ENCODE measurements at places on chromosomes 5 and 9.

GRCh38 chr9:14353222-14354056, 39.5 kb upstream of the NFIB start:
- DNase-seq: peak; percentile 65

GRCh38 chr5:14114615-14115251, 28.4 kb upstream of the TRIO start:
- DNase-seq: no peak

DNA sequence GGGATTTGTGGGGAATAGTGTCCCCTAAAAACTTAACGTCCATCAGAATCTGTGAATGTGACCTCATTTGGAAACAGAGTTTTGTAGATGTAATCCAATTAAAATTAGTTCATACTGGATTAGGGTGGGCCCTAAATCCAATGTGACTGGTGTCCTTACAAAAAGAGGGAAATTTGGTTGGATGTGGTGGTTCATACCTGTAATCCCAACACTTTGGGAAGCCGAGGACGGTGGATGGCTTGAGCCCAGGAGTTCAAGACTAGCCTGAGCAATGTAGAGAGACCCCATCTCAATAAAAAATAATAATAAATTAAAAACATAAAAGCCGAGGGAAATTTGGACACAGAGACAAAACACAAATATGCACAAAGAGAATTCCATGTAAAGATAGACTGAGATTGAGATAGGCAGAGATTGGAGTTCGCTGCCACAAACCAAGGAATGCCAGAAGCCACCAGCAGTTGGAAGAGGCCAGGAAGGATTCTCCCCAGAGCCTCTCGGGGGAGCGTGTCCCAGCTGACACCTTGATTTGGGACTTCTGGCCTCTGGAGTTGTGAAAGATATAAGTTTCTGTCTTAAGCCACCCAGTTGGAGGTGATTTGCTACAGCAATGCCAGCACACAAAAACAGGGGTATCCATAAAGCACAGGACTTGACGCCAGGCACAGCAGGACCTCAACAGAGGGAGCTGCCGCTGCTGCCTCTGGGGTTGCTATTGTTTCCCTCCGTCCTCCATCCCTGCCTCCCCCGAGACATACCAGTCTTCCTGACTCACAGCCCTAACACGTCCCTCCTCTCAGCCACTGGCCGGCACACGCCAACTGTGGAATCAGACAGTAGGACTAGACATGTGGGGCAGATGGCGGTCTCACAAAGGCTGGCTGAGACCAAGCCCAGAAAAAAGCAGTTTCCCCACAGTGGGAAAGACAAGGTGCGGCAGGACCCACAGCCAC, 73.8 kb upstream of the IL17B start:
- no peak for DNase-seq

DNA sequence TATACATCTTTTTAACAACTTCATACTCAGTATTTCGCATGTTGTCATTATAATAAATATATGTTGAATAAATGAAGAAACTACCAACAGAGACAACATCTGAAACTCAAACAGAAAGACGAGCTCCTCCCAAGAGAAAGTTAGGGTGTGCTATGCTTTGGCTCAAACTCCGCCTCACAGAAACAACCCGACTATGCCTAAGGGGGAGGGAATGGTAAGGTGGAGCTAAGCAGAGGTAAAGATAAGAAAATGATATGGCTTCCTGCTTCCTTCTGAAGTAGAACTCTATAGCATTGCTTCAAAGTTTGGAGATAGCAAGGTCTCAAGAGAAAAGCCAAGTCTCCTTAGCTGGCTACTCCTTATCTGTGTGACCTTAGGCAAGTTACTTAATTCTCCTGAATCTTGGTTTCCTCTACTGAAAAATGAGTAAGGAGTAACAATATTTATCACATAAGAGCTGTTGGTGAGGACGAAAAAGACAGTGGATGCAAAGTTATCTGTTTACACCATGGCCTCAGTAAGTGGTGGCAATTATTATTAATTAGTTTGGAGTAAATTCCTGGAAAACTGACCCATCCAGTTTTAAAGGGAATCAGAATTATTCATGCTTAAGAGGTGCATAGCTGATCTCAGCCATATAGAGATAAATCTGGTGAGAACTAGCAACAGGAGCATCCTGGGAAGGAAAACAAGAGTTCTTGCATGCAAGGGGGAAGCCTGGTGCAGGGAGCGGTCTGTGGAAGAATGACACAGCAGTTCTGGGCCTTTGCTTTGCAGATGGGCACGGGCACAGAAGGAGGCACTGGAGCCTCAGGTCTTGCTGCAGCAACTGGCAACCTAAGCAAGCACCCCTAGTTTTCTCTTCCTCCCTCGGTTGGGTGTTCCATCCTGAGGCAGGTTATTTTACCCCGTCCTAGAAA, 73.3 kb downstream of the GLIS3 start:
- DNase-seq: no peak

DNA sequence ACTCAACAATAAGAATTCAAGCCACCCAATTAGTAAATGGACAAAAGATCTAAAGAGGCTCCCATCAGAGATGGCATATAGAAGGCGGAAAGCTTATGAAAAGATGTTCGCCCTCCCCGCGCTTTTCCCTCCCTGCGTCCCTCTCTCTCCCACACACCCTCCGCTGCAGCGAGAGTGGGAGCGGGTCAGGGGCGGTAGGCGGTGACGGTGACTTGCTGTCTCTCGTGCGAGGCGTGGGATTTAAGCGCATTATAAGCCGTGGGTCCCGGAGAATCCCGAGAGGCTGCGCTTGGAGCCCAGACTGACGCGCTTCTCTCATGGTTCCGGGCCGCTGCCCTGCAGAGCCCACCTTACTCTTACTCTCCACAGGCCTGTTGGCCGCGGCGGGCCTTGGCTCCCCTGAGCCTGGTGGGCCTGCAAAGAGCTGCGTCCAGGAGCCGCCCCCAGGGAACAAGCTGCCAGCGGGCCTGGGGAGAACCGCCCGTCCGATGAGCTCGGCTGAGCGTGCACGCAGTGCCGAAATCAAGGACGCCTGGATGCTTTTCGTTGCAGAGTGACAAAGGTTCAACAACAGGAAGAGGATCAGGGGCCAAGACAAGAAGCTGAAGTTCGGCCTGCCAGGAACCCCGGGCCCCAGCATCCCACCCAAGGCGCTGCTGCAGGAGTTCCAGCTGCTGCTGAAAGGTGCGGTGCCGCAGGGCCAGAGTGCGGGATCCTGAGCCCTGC, 42.6 kb upstream of the BICD2 start:
- no peak for DNase-seq

- DNase-seq: no peak
Observed at GRCh38 chr9:89553451-89554010, 51.3 kb upstream of the GADD45G start.

DNA sequence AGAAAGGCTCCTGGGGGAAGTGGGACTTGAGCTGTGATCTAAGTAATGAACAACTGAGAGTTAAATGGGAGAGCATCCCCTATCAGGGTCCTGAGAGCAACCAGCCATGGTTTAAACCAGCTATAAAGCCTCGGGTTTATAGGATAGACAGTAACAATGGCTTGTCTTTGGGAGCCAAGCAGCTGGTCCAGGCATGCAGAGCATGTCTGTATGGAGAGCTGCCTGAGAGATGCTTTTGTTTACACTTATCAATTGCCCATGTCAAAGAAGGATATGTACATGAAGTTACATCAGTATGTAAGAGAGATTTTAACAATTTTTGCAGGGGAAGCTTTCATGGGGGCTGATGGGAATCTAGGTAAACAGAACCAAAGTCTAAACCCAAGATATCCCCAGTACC, 4.4 kb downstream of the TGFBI start:
- no peak for DNase-seq

GRCh38 chr9:126650404-126651341, 36.9 kb downstream of the LMX1B start:
- no peak for DNase-seq

DNA sequence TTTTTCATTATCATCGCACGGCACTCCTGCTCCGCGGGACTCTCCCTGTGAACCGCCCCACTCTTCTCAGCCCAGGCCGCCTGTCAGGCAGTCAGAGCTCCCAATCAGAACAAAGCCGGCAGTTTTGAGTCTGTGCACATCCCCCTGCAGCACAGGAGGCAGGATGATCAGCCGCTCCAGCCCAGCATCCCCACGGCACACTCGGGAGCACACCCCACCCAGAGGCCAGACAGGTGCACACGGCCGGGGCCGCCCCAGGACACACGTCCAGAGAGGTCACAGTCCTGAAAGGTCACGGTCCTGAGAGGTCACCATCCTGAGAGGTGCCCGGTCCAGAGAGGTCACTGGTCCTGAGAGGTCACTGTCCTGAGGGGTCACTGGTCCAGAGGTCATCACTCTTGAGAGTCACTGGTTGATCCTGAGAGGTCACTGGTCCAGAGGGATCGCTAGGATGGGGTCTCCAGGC, 8.4 kb downstream of the TPPP start:
- DNase-seq: no peak

- DNase-seq: no peak
Observed at GRCh38 chr9:116279230-116279629, 125.6 kb downstream of the PAPPA start.

DNA sequence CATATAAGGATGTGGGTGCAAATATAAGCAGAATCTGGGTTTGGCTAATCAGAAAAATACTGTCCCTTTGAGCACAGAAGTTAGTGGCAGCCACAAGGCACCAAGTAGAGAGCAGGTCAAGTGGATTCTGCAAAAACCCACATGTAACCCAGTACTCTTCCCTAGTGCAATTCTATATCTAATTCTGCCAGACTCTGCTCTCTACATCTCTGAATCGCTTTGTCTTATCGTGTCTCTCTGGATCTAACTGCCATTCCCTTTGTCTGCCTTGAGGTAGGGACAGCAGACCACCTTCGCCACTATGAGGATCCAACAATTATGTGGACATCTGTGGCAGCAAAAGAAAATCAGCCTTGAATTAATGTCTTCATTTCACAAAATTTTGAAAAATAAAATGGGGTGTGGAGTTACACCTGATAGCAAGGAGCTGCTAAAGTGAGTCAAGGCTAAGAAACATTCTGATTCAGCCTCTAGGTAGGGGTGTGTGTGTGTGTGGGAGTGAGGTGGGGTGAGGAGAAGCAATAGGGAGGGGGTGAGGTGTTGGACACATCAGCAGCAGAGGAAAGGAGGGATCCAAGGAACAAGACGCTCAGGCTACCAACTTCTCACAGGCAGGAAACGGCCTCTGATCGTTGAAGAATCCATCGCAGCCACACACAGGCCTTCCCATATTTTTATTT, 33.7 kb upstream of the ZNF366 start:
- no peak for DNase-seq

GRCh38 chr5:124193371-124193789, 553.1 kb downstream of the ZNF608 start:
- DNase-seq: no peak

DNA sequence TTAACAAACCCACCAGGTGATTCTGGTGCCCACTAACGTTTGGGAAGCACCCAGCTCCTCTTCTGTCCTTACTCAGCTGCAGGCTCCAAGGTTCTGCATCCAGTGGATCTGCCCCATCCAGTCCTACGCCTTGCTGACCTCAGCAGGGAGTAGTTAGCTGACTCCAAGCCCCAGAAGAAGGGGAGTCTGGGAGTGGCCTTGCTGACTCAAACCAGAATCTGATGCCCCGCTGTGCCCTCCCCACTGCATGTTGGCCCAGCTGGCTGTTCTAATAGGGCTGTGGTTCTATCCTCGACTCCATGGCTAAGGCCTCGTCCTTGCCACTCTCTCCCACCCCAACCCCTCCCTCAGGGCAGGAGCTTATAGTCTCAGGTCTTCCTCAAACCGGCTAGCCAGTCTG, 136.3 kb downstream of the TTLL11 start:
- DNase-seq: no peak

DNA sequence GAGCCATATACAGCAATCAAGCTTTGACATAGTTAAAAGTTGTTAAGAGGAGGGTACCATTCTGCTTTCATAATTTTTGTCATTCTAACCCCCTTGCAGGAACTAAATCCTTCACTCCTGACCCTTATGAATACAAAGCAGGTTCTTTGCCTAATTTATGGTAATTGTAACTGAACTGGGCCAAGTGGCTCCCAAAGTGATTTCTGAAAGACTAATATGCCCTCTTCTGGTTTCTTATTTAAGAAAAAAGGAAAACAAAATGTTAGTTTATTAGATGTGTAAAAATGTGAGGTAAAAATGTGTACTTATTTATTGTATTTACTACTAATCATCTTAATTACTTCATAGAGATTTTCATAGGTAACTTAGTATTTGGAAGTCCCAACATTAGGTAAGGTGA, 268.5 kb downstream of the BNC2 start:
- no peak for DNase-seq

DNA sequence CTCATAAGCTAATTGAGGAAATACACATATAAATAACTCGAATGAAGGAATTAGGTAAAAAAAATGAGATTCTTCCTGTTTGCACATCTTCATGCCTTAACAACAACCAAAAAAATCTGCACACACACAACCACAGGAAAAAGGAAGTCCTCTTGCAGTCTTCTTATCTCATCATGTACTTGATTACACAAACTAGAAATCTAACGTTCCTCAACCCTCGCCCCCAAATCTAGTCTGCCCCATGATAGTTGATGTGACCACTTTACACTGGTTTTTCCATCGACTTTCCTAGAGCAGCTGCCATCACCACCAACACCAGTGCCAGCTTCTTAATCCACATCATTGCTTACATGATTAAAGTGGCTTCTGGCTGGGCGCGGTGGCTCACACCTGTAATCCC, 31.2 kb upstream of the RNU6ATAC start:
- DNase-seq: peak; percentile 10

- DNase-seq: no peak
Observed at GRCh38 chr9:81559709-81560108, 129.6 kb downstream of the TLE1 start.

DNA sequence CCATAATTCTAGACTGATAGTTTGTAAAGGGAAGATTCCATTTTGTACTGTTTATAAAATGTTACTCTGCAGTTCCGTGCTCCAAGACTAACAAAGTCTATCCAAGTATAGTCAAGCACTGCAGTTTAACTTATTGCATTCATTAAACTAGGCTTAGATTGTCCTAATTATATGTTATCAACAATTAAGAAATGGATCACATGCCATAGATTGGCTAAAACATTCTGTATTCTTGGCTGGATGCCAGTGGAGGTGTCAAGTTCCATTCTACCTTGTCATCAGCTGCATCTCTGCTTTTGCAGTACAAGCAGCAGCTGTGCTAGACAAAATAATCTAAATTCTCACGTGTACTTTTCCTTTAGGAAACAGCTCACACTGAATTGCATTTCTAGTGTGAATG, 69.4 kb upstream of the MEF2C start:
- no peak for DNase-seq

DNA sequence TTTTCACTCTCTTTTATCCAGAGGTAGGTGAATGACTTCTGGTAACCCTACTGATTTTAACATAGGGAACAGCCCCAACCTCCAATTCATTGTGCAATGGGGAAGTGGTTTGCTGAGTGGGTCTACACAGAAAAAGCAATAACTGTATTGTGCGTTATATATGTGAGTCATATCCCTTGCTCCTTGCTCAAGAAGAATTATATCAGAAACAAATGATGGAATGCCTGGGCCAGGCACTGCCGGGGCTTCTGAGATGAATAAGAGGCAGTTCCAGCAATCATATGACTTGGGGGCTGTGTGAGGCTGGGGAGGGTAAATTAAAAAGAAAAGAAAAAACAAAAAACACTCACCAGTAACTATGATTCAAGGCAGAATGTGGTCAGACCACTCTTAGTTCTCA, 79.2 kb upstream of the ABCA1 start:
- no peak for DNase-seq

- no peak for DNase-seq
Observed at GRCh38 chr9:38096238-38096805, 27.3 kb upstream of the SHB start.

- no peak for DNase-seq
Observed at GRCh38 chr9:83698976-83699585, 8.7 kb downstream of the UBQLN1 start.

- DNase-seq: no peak
Observed at GRCh38 chr5:51556833-51557232, 173.6 kb downstream of the ISL1 start.
